Vagina (tissue), 2 donors: ENCODE measurements at places on chromosomes 6 and 20.

GRCh38 chr20:45105317-45105716 lies 4.4 kb upstream of the KCNS1 start:
- DNase-seq, result no peak

DNA sequence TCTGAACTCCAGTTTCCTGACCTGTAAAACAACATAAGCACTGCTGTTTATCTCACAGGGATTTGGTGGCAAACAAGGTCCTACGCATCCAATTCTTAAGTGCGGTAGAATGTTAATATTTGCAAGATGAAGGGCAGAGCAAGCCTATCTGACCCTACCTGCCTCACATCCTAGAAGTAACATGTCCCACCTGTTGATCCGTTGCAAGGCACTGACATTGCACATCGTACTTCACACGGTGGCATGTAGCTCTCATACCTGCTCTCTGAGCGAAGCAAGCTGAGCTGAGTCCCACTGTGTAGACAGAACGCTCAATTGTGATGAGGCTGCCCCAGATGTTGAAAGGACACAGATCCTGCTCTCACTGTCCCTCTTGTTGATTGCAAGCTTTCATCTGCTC lies 154.7 kb upstream of the PDE10A start:
- DNase-seq, result no peak

DNA sequence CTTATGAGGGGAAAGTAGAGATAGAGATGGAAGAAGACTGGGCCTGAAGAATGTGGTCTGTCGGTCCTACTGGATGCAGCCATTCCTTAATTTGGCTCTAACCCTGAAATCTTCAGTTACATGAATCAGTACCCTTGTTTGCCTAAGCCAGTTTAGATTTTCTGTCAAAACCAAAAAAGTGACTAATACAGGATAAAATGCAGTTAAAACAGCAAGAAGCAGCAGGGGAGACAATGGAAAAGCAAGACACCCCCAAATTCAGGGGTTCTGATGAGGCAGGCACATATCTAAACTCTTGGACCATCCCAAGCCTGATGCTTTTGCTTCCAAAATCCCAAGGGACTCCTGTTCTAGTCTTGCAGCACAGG lies 17.4 kb upstream of the UBE2V1 start:
- DNase-seq, result no peak

- no peak for DNase-seq
Measured at GRCh38 chr6:133394630-133395029, 153.5 kb downstream of the EYA4 start.

GRCh38 chr20:37542281-37542680 lies 14.6 kb upstream of the BLCAP start:
- no peak for DNase-seq

GRCh38 chr6:94751641-94752329 lies 825.5 kb upstream of the MANEA start:
- DNase-seq, result no peak

DNA sequence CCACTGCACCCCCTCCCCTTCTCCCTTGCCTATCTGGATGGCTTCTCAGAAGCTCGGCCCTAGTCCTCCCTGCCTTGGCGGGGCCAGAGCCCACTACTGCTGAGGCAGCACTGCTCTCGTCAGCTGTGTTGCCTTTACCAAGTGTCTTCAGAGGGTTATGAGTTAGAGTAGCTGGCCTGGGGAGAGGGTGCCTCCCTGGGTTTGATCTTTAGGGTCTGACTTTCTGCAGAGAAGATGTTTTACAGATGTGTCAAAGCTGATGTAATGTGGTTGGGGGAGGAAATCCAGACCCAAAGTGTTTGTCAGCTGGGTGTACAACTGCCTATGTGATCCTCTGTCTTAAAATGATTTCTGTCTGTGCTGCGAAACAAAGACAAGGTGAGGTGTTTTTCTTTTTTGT lies 30.4 kb upstream of the PI16 start:
- no peak for DNase-seq

GRCh38 chr6:90581146-90581545 lies 5.7 kb downstream of the MAP3K7 start:
- DNase-seq, result no peak

- no peak for DNase-seq
Measured at GRCh38 chr6:127119102-127120022, 891 bp downstream of the RSPO3 start.

- no peak for DNase-seq
Measured at GRCh38 chr20:2080532-2081224, 20.9 kb upstream of the STK35 start.

DNA sequence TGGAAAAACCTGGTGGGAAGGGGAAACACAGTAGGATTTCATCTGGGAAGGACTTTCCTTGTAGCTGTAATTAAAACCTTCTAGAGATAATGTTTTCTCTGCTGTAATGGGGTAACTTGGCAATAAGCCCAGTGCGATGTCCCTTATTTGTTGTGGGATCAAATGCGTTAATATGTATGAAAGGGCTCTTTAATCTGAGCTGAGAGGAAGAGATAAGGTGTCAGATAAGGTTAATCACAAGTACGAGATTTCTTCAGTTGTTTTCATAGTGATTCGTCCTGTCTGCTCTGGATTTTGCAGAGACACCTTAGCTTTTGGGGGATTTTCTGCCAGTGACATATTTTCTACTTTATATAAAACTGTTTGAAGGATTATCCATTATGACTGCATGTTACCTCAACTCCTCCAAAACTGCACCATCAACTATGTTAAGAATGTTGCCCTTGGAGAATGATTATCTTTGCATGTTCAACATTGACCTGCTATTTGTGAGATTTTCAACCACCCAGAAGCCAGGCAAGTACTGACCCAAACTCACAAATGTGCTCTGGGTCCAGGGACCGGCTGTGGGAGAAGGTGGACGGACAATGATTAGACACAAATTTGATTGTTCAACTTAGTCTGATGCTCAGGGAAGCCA lies 21.2 kb upstream of the ELOVL5 start:
- DNase-seq, result no peak

GRCh38 chr20:48761023-48761785 lies 66.6 kb downstream of the PREX1 start:
- no peak for DNase-seq

GRCh38 chr6:149889326-149889725 lies 8.6 kb downstream of the RAET1E start:
- DNase-seq, result no peak

GRCh38 chr6:164252948-164253347 lies 838.4 kb downstream of the QKI start:
- no peak for DNase-seq

DNA sequence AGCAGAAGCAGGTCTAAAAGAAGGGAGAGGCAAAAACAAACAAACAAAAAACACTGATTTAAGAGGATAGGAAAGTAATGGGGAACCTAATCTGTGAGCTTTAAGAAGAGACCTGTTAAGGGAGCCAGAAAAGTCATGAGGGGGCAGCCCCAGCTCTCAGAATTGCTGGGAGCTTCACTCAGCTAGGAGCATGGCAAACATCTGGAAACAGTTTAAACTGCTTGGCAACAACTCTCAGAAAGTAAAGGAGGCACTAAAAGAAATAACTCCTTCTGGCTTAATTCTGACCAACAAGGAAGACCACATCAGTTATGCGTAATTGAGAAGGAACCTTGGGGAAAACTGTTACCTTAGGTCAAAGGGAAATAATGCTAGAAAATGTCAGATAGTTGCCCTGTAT lies 121.4 kb downstream of the LAMP5 start:
- no peak for DNase-seq

GRCh38 chr20:40744818-40745175 lies 55.8 kb upstream of the MAFB start:
- no peak for DNase-seq

DNA sequence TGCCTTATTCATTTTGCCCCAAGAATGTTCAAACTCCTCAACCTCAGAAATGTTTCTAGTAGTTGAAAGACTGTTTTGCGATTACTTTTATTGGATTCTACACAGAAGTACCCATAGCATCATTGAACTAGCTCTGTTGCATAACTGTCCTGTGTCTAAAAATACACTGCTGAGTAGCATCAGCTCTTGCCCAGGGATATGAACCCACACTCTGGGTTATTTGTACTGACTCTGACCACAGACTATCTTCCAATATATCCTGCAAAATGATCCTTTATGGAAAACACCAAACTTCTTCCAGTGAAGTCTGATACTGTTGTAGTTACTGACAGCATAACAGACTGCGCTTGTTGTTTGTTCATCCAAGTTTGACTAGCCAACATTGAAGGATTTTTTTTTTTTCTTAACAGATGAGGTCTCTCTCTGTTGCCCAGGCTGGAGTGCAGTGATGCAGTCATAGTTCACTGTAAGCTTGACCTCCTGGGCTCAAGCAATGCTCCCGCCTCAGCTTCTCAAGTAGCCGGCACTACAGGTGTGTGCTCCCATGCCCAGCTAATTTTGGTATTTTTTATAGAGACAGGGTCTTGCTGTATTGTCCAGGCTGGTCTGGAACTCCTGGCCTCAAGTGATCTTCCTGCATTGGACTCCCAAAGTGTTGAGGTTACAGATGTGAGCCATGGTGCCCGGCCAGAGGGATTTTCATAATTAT lies 49.9 kb downstream of the TULP4 start:
- no peak for DNase-seq

- no peak for DNase-seq
Measured at GRCh38 chr6:108133594-108134179, 32.1 kb upstream of the NR2E1 start.

GRCh38 chr6:85944776-85945175 lies 302.1 kb upstream of the SYNCRIP start:
- DNase-seq, result no peak

- DNase-seq, result no peak
Measured at GRCh38 chr20:22568872-22569344, 15.5 kb downstream of the FOXA2 start.

GRCh38 chr20:22686097-22686496 lies 101.7 kb upstream of the FOXA2 start:
- DNase-seq, result no peak

GRCh38 chr20:37522260-37523011 lies 1.4 kb downstream of the NNAT start:
- no peak for DNase-seq

DNA sequence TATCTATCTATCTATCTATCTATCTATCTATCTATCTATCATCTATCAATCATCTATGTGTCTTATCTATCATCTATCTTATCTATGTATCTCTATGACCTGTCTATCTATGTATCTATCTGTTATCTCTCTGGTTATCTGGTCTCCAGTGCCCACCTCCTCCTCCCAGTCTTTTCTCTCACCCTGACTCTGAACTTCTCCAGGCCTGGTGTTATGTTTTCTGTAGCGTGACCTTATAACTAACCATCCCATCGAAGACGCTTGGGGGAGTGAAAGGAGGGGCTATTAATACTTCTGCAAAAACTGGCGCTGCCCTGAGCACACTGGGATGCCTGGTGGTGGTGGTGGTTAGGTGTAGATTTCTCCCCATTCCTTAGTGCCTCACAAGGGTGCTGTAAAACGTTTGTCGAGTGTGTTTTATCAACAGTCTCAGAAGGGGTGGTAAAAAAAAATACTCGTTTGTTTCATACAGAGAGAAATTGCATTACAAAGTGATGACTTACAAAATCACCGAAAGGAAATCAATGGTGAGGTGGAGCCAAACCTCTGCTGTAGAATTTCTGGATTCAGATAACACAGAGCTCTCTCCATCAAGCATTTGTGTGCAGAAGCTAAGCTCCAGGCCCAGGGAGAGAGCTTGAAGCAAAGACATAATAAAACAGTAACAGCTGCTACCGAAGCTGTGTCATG lies 156.2 kb downstream of the BCAS1 start:
- no peak for DNase-seq

DNA sequence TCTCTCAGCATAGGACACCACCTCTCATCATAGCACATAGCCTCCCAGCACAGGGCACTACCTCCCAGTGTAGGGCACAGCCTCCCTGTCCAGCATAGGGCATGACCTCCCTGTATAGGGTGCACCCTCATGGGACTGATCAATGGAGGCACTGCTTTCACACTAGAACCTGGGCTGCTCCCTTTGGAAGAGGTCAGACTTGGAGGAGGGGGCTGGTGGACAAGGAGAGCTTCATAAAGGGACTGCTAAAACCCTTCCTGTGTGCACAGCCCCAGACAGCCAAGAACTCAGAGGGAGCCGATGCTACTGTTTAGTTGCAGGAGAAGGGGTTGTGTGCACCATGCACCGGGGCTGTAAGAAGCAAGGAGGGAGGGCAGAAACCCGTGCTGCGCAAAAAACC lies 21.9 kb upstream of the CST4 start:
- no peak for DNase-seq

GRCh38 chr20:21026951-21027350 lies 79.2 kb downstream of the LINC00237 start:
- DNase-seq, result no peak

GRCh38 chr6:157727629-157728182 lies 95.3 kb upstream of the SNX9 start:
- DNase-seq, result no peak

DNA sequence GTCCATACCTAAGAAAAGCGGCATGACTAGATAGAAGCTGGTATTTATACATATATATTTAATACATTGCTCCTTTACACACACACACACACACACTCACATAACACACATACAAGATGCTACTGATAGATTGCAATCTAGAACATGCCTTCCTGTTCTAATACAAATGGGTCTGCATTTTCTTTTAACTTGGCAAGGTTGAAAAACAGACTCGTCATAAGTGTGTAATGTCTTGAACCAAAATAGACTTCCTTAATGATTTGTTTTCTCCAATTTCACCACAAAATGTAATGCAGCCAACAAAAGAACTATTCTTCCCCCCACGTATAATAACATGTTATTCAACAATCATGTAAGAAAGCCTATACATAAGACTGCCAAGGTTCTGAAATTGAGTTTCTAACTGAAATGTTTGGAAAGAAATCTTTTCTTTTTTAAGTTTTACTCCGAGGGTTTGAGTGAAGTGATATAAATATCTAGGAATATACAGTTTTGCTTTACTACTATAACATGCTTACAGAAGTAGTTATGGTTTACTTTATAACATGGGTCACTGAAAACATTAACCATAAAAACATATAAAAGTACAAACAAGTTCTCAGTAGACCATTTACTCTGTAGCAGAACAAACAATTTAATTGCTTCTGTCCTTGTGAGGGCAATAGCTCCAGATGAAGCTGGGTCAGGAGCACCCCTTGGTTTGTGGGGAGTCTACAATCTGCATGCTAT lies 207.5 kb downstream of the FOXC1 start:
- no peak for DNase-seq

GRCh38 chr6:142236691-142237090 lies 65.1 kb upstream of the ADGRG6 start:
- DNase-seq, result no peak

GRCh38 chr20:22797103-22797502 lies 212.7 kb upstream of the FOXA2 start:
- no peak for DNase-seq

- no peak for DNase-seq
Measured at GRCh38 chr6:35496841-35497570, at the start of gene TEAD3. Gene TEAD3, minus strand, starts transcription at chr6:35497079.

DNA sequence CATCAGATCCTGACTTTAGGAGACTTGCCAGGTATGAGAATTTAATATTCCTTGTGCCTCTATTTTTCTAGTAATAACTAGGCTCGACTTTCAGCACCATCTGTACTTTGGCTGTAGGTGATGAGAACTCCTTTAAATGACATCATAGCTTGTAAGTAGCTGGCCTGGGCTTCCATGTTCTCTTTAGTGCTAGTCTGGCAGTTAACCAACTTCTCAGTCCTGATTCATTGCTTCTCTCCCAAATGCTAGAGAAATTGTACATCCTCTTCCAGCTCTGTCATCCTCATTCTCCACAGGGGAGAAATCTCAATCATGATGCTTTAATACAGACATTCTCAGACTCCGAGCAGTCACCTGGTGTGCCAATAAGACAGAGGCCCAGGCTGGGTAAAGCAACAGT lies 143.5 kb upstream of the MOCS1 start:
- no peak for DNase-seq
